GM13976 (cell line): ENCODE measurements at places on chromosomes 5 and 9.

- no peak for DNase-seq
Observed at GRCh38 chr5:139683295-139684271, 35.4 kb downstream of the CXXC5 start.

- DNase-seq, result no peak
Observed at GRCh38 chr9:74245866-74246497, 251.2 kb upstream of the RORB start.

GRCh38 chr9:77161191-77161590 lies 16.1 kb upstream of the VPS13A start:
- no peak for DNase-seq

GRCh38 chr5:173499471-173500212 lies 116.8 kb downstream of the BOD1 start:
- DNase-seq, result no peak

GRCh38 chr9:127878001-127878651 lies 651 bp upstream of the AK1 start:
- DNase-seq, result no peak

DNA sequence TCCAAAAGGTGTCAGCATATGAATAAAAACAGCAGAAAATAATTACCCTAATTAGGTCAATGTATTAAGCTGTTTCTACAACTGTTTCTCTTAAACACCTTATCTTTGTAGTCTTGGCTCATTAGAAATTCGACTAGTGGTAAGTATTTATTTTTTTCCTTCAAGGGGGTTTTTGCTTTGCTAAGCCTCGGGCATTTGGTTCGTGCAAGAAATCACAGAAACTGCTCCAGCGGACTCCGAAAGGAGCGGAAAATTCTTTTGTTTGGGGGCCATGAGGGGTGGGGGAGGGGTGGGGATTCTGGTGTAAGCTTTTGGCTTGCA lies 757 bp downstream of the ZBED3 start:
- no peak for DNase-seq

DNA sequence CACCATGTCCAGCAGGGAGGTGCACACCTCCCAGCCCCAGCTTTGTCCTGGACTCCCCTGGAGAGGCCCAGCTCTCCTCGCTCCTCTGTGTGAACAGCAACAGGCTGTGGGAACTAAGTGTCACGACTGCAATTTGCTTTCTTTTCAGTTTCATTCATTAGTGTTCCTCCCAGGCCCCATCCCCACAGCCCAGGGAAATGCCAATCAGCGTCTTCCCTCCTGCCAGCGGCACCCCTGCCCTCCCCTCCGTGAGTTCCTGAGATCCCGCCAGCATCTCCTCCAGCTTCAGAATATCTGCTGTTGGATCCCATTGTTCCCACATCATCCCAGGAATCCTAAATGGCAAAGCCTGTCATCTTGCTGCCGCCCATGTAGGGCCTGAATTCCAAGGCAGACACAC lies 13.1 kb upstream of the RPL26L1 start:
- no peak for DNase-seq

DNA sequence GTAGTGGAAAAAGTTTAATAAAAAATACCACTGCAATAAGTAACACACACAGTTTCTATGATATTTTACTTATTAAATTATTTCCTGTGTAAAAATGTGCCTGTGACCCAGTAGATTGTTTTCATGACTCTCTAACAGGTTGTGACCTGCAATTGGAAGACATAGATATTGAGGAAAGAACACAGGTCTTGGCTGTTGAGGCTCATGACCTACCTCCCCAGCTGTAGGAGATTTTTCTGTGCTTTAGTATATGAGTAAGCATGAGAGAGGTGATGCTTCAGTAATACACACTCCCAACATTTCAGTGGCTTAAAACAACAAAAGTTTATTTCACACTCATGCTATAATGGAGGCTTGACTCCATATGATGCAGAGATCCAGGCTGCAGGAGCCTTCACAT lies 47.3 kb upstream of the TNC start:
- no peak for DNase-seq

DNA sequence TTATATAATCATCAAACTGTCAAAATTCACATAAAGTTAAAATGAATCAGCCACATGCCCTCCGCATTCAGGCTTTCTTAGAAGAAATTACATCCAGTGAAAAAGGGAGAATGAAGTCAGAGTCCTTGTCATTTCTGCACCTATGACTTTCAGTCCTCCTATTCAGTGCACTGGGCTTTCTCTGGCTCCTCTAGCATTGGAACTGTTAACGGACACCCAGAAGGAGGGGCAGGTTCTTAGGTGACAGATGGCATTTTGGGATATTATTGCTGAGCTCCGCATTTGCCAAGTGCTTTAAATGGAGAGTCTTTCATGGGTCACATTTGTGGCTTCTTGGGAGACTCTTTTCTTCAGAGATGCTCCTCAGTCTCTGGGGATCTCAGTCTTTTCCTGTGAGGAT lies 40.0 kb downstream of the ADAMTS19 start:
- no peak for DNase-seq

- DNase-seq, result no peak
Observed at GRCh38 chr5:18807256-18808149, 1173.2 kb downstream of the TAF11L14 start.

- DNase-seq, result no peak
Observed at GRCh38 chr5:1907616-1908015, 24.9 kb upstream of the IRX4 start.

DNA sequence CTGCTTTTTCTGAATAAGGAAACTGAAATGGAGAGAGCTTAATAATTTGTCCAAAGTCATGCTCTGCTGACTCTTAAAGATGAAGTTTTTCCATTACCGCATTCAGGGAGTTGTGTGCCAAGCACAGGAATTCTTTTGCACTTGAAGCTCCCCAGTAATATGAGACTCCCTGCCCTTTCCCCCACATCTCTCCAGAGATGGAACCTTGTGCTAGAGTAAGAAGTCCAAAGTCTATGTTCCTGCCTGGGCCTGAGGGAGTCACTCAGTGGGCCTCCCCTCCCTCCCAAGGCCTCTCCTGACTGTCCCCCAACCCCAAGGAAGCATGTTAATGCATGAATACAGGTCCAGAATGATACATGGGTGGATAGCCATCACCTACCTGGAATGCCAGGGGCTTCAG lies 173.3 kb upstream of the SEMA6A start:
- no peak for DNase-seq

DNA sequence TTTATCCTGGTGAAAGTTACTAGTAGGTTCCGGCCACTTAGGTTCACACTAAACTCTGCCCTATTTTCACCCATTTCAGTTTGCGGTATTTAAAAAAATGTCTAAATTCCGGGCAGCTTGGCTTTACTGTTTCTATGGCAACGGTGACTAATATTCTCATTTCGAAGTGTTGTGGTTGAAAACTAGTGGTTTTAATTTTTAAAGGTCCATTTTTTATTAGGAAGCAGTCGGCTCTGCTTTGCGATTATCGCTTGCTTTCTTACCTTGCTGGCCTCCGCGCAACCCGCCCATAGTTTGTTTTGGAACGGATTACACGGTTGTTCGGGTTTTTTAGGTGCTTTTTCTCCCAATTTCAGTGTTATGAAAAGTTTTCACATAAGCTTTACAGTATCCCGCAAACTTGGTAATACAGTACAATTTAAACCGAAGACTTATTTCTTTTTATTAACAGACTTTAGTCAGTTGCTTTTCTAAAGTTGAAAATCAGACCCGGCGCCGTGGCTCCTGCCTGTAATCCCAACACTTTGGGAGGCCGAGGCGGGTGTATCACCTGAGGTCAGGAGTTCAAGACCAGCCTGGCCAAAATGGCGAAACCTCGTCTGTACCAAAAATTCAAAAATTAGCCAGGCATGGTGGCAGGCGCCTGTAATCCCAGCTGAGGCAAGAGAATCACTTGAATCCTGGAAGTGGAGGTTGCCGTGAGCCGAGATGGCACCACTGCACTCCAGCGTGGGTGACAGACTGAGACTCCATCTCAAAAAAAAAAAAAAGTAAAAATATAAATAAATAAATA lies 1.6 kb downstream of the KDM4C start:
- DNase-seq, result peak; percentile 69

GRCh38 chr9:14301583-14302021 lies 12.3 kb downstream of the NFIB start:
- no peak for DNase-seq

GRCh38 chr9:35490155-35490909 lies 421 bp downstream of the RUSC2 start:
- no peak for DNase-seq

DNA sequence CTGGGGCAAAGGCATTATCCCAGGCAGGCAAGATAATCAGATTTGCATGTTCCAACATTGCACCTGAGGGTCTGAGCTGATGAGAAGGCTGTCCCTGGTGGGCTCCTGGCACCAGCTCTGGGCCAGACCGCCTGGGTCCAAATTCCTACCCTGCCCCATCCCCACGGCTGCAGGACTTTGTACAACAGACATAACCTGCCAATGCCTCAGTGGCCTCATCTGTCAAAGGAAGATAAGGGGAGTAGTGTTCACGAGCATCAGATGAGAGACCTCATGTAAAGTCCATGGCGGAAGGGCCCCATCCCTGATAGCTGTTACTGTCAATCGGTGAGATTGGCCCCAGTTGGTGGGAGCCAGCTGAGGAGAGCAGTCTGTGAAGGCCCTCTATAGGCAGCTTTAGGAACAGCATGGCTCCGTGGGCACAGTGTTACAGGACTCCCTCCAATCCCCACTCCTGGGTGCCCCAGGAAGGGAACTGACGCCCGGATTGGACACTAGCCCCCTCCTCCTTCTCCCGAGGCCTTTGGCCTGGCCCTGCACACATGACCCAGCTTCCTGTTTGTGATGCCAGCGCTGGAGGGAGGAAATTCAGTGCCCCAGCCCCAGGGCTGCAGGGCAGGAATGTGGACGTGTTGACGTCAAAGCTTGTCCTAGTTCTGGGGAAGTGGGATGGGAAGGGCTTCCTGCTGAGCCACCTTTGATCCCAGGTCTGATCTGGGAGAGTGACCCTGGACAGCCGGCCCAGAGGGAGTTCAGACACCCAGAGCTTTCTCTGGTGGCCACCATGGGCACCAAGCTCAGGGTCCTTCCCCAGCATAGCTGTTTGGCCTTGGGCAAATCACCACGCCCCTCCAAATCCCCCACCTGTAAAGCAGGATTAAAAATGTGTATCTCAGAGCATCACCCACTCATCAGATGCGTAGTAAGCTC lies 56.2 kb downstream of the DUSP1 start:
- DNase-seq, result peak; percentile 83

- no peak for DNase-seq
Observed at GRCh38 chr9:110178281-110178680, 29.7 kb downstream of the C9orf152 start.

GRCh38 chr5:1245905-1246576 lies 20.9 kb downstream of the SLC6A18 start:
- DNase-seq, result no peak

DNA sequence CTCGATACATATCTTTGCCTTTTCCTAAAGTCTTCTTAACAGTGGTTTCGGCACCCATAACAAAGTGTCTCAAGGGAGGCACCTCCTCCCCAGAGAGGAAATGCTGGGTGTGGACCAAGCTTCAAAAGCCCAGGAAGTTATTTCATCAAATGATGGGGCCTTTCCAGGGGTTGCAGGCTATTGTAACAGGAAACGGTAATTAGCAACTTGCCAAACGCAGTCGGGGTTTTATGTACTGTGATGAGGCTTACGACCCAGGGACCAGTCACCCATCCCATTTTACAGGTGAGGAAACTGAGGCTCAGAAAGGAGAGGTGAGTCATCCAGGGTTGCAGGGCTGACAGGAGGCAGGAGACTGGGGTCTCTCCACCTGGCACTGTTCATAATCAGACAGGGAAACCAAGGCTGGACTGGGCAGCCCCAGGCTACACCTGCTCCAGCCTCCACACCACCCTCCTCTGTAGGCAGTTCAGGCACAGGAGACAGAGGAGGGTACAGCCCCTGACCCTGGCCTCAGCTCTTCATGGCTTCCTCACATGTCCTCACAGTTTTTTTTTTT lies 30.0 kb upstream of the SUSD3 start:
- peak; percentile 75 for DNase-seq

DNA sequence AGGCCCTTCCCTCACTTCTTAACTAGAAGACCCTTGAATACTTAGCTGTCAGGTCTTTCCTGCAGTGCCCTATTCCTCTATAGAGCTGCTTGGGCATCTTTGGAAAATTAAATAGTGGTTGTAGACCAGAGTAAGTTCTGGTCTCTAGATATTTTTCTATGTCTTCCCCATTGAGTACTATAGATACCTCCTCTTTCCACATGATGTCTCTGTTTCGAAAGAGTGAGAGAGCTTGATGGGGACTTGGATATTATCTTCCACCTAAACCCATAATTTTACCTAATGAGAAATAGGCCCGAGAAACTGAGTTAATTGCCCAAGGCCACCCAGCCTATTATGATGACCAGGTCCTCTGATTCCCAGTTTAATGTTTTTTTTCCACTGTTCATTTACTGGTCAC lies 40.2 kb downstream of the SPEF2 start:
- DNase-seq, result no peak

- peak; percentile 55 for DNase-seq
Observed at GRCh38 chr9:91395553-91396471, 27.8 kb downstream of the NFIL3 start.

DNA sequence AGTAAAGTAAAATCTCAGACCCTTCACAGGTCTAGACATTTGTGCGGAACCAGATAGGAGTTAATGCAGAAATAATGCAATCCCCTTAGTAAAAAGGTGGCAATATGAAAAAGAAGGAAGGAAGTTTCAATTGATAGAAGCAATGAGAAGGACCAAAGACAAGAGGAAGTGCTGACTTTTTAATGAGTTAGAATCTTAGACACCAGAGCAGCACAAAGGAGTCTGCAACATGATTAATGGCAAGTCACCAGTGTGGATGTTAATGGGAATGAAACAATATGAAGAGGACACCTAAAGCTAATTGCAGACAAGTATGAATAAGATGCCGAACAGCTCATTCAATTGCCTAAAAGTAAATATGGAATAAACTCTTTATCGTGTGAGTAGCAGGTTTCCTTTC lies 50.9 kb downstream of the MEGF9 start:
- DNase-seq, result no peak

- DNase-seq, result peak; percentile 14
Observed at GRCh38 chr5:180173198-180173544, 35.8 kb downstream of the RASGEF1C start.

- DNase-seq, result no peak
Observed at GRCh38 chr9:70259512-70259802, 679 bp downstream of the SMC5 start.

DNA sequence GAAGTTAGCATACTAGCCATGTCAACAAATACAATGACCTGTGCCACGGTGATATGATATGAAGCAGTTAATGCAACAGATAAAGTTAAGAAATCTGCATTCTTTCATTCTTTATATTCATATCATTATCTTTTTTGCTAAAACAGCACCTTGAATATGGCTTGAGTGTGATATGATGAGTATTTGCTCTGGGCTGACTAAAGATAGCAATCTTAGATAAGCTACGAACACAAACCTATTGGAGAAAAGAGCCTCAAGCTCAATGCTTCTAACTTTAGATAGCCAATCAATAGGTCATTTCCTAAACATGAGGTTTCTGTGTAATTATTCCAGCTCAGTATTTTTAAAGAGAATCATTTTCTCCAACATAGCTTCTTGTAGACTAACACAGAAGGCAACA lies 61.7 kb downstream of the NR2F1 start:
- DNase-seq, result no peak

GRCh38 chr5:56589481-56589860 lies 225.9 kb upstream of the MAP3K1 start:
- no peak for DNase-seq

- DNase-seq, result no peak
Observed at GRCh38 chr5:137995077-137995748, 37.7 kb downstream of the FAM13B start.

GRCh38 chr5:146068977-146069779 lies 36.2 kb downstream of the PLAC8L1 start:
- DNase-seq, result peak; percentile 34

GRCh38 chr5:131379723-131380122 lies 115.9 kb downstream of the CDC42SE2 start:
- peak; percentile 37 for DNase-seq

- DNase-seq, result no peak
Observed at GRCh38 chr5:175092691-175093090, 351.3 kb downstream of the DRD1 start.
